ENCODE measurements at places on chromosomes 12 and 14.

- DNase-seq, result no peak
Observed at GRCh38 chr12:89278169-89278568, 74.1 kb downstream of the DUSP6 start.

GRCh38 chr14:50739186-50739585, 71.1 kb upstream of the SAV1 start:
- DNase-seq, result no peak

DNA sequence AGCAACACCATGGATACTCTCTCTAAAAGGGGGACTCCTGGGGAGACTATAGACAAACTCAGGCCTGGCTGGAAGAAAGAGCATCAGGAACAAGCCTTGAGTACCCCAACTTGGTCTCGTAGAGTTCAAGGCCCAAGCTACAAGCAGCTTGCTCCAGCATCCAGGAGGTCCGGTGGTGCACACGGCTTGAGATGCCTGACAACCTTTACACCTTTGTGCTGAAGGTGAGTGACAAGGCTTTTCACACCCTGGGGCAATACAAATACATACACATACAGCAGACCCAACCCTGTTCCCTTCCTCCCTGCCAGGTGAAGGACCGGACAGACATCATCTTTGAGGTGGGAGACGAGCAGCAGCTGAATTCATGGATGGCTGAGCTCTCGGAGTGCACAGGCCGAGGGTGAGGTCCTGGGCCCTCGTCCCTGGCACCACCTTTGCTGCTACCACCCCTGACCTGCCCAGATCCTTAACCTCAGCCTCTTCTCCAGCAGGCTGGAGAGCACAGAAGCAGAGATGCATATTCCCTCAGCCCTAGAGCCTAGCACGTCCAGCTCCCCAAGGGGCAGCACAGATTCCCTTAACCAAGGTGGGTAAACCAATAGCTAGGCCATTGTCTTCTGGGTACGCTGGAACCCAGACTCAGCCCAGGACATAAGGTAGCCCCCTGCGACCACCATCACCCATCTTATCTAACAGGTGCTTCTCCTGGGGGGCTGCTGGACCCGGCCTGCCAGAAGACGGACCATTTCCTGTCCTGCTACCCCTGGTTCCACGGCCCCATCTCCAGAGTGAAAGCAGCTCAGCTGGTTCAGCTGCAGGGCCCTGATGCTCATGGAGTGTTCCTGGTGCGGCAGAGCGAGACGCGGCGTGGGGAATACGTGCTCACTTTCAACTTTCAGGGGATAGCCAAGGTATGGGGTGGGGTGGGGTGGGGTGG, 41.2 kb downstream of the SH2B3 start:
- DNase-seq, result no peak

GRCh38 chr14:77026166-77026929, 2.2 kb downstream of the IRF2BPL start:
- DNase-seq, result no peak

Data from HuH-7 (cell line).